ENCODE measurements at places on chromosomes 3 and 15. TPM values are rescaled to one million over a fixed set of nuclear protein-coding genes. Genes with fewer than 3 reads are reported as not detected.
A peak's percentile ranks its signal among the peaks of the same experiment; 100 is the strongest.

GRCh38 chr15:60379525-60380274, 18.1 kb downstream of the ANXA2 start:
- DNase-seq = no peak

- DNase-seq = no peak
Observed at GRCh38 chr3:99895703-99896441, 78.2 kb downstream of the CMSS1 start.

GRCh38 chr3:170154569-170155143, 26.9 kb downstream of the PHC3 start:
- no peak for DNase-seq

- peak; percentile 63 for DNase-seq
Observed at GRCh38 chr3:196990601-196991007, 22.0 kb upstream of the PIGZ start.

- peak; percentile 76 for DNase-seq
Observed at GRCh38 chr15:88621789-88622604, 857 bp downstream of the AEN start.

The INTS14 gene
- total RNA-seq = 19.8 TPM

GRCh38 chr3:141392897-141393734, 24.8 kb downstream of the ZBTB38 start:
- DNase-seq = peak; percentile 83

DNA sequence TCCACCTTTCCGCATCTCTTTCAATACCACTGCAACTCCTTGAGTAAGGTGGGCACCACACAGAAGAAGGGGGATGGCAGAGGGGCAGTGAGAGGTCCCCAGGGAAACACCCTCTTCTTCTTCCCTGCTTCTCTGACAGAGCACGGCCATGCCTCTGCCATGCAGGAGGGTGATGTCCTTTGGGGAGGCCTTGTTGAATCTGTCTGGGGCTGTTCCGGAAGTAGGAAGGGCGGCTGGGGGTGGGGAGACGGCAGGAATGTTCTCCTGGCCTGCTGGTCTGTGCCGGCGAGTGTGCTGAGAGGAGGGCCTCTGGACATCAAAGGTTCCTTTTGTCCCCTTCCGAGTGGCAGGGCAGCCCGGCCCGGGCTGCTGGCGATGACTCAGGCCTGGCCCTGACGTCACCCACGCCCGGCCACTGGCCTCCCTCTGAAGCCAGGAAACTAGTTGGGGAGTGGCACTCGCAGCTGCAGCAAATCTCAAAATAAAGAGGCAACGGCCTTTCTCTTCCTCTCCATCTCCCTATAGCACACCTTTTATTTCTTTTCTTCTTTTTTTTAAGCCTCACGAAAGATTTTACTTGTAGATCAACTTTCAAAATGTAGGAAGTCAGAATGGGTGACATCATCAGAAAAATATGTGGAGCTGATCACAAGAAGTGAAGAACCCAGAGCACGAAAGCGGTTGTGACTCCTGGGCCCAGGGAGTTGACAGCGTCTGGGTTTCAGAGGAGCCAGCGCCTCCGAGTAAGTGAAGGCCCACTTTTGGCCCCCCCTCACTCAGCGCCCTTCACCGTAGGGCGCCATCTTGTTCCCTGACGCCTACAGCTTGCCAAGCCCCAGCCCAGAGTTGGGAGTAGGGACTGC, at the start of gene ZBTB38:
TSS of gene ZBTB38 (plus strand) at position 443 of the 863 bp plus-strand sequence. CDS start 73,885 bp downstream, outside the sequence.
- peak; percentile 97 for DNase-seq

GRCh38 chr15:72873379-72874233, 90.0 kb upstream of the ADPGK start:
- no peak for DNase-seq

The CATSPER2 gene
- 3.1 TPM for total RNA-seq

DNA sequence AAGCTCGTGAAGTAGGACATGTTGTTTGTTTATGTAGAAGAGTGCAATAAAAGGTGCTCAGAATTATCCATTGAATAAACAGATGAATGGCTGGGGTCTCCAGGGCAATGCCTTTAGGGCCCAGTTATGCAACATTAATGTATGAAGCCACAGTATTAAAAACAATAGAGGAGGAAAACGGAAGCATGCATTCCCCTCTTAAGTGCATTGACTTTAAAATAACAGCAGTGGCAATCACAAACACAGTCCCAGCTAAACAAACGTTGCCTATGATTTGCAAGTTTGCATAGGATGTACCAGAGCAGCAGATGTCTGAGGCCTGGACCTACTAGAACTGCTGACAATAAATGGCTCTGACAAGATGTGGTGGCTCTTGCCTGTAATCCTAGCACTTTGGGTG, 60.6 kb upstream of the GCNT3 start:
- no peak for DNase-seq

DNA sequence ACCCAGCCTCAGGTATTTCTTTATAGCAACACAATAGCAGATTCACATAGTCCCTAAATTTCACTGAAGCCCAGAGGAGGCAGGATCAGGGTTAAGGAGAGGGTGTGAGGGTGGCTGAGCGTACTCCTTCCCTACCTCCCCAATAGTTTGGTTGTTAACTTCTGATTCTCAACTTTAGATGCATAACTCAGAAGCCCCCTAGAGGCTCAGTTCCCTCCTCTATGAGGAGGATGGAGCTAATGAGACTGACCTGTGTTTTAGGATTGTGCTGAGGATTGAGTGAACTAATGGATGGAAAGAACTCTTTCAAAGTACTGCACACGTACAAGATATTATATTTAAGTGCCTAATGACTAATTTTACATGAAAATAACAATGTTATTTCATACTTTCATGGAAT, 249.3 kb upstream of the SOX14 start:
- no peak for DNase-seq

GRCh38 chr3:26099692-26100091, 309.8 kb downstream of the OXSM start:
- DNase-seq = no peak

DNA sequence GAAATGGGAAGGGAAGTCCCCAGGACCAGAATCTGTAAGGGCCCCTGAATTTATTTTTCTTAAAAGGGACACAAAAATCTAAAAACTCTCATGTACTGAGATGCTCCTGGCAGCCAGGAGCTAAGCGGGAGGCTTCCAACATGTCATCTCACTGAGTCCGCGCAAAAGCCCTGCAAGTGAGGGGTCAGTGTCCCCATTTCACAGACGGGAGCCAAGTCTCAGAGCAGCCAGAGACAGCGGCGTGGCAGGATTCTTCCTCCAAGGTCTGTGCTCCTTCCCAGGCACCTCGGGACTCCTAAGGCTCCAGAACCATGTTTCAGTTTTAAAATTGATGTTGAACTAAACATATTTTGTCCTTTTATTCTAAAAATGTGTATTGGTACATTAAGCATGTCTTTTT, 114.8 kb downstream of the ADCY5 start:
- DNase-seq = peak; percentile 29

DNA sequence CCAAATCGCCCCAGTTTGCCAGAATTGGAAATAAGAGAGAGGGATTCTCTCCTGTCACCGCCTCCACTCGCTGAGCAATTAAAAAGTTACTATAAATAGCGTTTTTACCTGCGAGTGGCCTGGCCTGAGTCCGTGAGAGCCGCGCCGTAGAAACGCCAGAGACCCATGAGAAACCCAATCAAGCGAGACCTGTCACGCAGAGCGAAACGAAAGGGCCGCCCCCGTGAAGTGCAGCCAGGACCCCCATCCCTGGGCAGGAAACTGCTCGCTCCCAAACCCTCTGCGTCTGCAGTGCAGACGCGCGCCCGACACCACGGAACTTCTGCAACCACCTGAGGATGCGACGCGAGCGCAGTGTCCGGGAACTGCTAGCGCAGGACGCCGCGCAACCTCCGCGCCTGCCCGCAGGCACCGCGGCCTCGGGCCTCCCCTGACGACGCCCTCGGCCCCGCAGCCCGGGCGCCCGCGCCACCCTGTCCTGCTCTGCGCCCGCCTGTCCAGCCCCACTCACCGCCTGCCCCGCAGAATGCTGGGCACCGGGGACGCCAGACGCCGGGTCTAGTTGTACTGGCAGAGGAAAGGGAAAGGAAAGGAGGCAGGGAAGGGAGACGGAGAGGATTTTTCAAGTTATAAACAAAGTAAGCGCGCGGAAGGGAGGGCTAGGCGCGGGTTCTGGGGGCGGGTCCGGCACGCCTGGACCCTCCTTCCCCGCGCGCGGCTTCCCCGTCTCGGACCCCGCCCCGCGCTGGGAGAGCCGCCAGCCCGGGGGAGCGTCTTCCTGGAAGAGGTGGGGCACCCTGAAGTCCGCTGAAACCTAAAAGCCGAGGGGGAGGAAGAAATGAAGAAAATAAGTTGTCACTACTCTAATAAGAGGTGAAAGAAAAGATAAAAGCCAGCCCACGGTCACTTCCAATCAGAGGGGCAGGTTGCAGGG, at the start of gene PLSCR4:
TSS of gene PLSCR4 (minus strand) at position 657 of the 934 bp plus-strand sequence. CDS start 29,034 bp downstream, outside the sequence.
- DNase-seq = peak; percentile 95

The TM4SF1 gene
- 219 TPM for total RNA-seq

- no peak for DNase-seq
Observed at GRCh38 chr15:75104804-75105557, 81.6 kb downstream of the PPCDC start.

DNA sequence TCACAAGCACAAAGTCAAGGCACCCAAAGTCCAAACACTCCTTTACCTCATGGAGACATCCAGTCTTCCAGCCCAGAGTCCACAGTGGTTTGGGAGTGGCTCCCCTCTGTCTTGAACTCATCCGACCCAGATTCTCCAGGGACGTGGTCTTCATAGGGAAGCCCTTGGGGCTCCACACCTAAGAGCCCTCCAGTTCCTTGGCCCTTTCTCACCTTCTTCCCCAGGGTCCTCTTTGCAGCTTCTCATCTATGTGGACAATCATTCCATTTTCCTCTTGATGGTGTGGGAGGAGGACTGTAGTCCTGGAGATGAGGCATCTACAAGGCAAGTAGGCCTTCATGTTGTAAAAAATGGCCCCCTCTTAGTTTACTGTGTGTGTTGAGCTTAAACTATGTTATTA, 87.3 kb upstream of the RNF7 start:
- no peak for DNase-seq

GRCh38 chr15:46386356-46386755, 751.5 kb downstream of the SQOR start:
- no peak for DNase-seq

- no peak for DNase-seq
Observed at GRCh38 chr15:96158938-96159337, 171.6 kb upstream of the NR2F2 start.

The DENND4A gene
- total RNA-seq = 28.6 TPM

The P2RY13 gene
- 1.4 TPM for total RNA-seq

The CPB1 gene
- 3.6 TPM for total RNA-seq

The BFSP2 gene
- not detected for total RNA-seq

GRCh38 chr3:24480497-24480896, 14.2 kb downstream of the THRB start:
- DNase-seq = no peak

DNA sequence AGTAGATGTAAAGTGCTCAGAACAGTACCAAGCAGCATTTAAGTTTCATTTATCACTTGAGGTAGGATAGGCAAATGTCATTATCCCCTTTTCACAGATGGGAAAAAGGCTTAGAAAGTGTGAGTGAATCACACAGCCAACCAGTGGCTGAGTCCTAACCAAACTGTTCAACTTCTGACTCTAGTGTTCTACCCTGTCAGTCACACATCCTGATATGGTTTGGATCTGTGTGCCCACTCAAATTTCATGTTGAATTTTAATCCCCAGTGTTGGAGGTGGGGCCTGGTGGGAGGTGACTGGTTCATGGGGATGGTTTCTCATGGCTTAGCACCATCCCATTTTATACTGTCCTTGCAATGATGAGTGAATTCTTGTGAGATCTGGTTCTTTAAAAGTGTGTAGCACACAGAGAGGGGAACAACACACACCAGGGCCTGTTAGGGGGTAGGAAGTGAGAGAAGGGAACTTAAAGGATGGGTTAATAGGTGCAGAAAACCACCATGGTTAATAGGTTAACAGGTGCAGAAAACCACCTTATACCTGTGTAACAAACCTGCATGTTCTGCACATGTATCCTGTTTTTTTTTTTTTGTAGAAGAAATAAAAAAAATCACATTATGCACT, 304.7 kb downstream of the SUCLG2 start:
- no peak for DNase-seq

GRCh38 chr3:122100591-122101463, 45.7 kb downstream of the CD86 start:
- DNase-seq = no peak

- DNase-seq = no peak
Observed at GRCh38 chr3:197508051-197508451, 47.7 kb downstream of the BDH1 start.

The THAP10 gene
- 1.7 TPM for total RNA-seq

- no peak for DNase-seq
Observed at GRCh38 chr3:114756506-114757279, 390.4 kb downstream of the ZBTB20 start.

DNA sequence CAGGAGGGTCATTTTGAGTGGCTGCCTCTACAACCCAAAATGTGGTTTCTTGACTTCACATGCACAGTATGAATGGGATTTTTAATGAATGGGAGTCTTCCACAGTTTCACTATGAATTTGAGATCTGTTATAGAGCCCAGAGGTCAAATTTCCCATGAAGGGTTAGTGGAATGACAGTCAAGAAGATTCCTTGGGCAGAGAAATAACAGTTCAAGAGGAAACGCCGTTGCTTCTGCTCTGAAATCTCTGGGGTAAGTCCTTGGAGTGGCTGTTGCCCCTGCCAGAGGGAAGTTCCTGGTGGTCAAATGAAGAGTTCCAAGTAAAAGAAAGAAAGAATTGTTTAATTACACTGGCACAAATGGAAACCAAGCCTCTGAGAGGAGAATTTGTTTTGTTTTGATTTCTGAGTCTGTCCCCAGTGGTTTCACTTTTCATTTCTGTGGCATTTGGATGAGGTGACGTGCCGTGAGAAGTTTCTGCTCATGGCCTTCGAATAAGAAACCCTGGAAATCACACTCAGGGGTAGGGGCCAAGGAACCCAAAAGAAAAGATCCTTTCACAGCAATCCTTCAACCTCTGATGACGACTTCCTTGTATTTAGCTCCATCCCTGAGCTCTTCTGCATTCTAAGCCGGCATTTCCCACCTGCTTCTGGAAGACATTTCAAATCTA, 77.5 kb upstream of the IL12A start:
- DNase-seq = no peak

GRCh38 chr3:11095932-11096265, 58.4 kb upstream of the HRH1 start:
- no peak for DNase-seq

DNA sequence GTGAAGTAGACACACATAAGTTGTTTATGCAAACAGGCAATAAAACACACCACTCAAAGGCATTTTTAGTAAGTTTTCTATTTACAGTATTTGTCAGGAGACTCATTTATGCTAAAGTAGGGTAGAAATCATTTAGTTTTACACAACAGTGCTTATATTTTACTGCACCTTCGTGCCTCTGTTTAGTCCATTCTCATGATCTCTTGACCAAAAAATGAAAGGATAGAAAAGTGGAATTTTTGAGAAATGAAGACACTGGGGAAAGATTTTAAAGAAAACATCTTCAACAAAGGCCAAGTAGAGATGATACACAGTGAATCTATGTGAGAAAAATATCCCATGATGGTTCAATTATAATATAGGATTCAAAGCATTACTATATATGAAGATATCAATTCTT, 114.9 kb downstream of the SAMMSON start:
- no peak for DNase-seq

DNA sequence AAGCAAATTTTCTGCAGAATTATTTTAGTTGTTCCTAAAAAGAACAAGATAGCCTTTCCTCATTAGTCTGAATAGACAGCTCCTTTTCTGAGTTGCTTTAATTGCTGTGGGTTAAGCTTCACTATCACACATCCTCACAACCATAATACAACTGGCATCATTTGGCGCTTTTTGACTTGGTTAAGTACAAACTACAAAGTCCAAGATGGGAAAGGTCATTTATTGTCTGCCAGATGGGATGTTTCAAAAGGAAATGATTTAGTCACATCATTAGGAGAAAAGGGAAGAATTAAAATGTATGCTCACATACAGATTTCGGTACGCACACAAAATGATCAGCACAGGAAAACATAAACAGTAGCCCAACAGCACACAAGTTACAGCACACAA, 329.1 kb downstream of the RORA start:
- DNase-seq = no peak

The ZDHHC23 gene
- total RNA-seq = 2.3 TPM

Data from posterior vena cava (tissue), 2 donors.